ENCODE measurements at places on chromosomes 1 and 21.

DNA sequence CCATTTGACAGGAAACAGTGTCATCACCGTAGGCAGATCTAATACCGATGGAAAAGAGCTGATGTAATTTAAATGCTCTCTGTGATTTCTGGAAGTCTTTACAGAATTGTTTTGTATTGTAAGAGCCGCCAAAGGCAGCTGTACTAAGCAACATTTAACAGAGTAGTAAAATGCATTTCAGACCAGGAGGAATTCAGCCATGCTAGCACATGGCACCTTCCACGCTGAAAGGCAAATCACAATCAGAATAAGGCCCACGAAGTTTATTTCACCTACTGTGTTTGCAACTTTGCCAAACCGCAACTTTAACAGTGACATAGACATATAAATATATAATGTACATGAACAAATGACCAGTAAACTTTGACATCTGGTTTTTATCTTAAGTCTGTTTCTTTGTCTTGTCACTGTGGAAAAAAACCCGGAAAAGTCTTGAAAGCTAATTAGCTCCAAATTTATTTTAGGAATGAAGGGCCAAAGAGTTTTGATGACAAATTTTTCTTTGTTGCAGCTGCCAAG is 26.1 kb upstream of the DISC1 start:
- no peak for DNase-seq

- no peak for DNase-seq
Measured at GRCh38 chr21:43287111-43287760, 118.4 kb downstream of the CRYAA start.

- no peak for DNase-seq
Measured at GRCh38 chr1:27941671-27942540, 7.1 kb downstream of the SMPDL3B start.

DNA sequence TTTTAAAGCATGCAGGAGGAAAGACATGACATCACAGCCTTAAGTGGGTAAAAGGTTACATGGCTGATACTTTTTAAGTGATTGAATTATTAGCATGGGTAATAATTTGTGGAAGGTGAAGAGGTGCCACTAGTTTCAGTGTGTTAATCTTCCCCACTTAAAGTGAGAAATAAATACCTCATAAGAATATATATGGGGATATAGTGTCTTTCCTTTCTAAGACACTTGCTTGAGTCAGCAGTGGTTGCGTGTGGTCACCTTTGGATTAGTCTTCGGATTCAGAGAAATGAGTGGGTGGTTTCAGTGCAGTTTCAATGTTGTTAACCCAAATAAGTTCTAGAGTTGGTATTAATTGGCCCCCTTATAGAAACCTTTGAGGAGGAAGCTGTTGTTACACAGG is 94.1 kb downstream of the ADGRL2 start:
- no peak for DNase-seq

GRCh38 chr1:51901151-51901550 is 22.6 kb upstream of the NRDC start:
- no peak for DNase-seq

DNA sequence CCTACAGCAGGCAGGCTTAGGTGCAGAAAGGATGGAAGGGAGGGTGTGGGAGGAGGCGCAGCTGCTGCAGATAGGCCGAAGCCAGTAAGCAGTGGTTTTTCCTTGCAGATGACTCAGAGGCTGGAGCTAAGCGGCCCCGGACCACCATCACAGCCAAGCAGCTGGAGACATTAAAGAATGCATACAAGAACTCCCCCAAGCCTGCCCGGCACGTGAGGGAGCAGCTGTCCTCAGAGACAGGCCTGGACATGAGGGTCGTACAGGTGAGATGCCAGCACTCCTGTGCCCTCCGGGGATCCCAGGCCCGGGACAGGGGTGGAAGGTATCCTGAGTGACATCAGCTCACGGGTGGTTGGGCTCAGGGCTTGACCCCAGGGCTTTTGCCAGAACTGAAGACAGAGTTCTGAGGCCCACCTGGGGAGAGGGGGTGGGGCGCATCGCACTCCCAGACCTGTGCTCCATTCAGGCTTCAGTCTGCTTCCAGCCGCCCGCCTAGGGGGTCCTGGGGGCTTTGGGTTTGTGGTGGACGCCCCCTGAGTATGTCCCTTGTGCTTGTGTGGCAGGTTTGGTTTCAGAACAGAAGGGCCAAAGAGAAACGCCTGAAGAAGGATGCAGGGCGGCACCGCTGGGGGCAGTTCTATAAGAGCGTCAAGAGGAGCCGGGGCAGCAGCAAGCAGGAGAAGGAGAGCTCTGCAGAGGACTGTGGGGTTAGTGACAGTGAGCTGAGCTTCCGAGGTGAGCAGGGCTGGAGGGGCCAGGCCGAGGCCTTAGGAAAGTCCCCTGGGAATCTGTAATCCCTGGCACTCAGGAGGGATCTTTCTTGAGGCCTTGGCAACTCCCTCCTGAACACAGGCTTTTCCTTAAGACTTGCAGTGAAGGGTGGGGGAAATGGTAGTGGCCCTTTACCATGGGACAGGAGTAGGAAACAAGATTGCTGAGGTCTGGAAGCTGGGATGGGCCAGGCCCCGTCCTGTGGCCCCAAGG is 41.5 kb downstream of the LHX4 start:
- no peak for DNase-seq

- DNase-seq: no peak
Measured at GRCh38 chr1:56939209-56939608, 26.6 kb downstream of the C8B start.

DNA sequence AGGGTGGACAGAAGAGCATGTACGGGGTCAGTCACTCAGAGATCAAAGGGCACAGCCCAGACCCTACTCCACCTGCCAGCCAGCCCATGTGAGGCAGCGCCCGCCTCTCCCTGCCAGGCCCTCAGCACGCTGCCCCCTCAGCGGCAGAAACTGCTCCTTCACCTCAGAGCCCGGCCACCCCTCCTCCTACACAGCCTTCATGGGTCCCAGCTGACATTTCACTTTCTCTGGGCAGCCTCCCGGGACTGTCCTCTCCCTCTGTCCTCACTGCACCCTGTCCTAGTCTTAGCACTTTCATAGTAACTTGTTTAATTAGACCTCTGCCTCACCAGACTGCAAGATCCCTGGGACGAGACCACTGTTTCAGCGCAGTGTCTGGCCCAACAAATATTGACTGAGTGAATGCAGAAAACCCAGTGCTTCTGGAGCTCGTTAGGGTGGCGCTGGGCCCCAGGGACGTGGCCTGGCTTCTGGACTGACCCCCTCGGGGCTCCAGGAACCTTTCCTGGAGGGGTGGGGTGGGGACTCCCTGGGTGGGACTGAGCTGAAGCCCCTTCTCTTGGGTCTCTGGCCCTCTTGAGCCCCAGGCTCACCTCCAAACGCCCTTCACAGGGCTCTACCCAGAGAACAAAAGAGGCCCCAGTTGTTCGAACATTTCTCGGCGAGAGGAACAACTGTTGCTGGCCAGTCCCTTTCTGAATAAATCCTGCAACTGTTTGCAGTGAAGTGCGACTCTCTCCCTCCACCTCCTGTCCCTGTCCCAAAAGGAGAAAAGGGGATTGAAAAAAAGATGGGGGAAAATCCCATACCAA is 114.9 kb downstream of the CASZ1 start:
- no peak for DNase-seq

GRCh38 chr1:68644504-68644903 is 147.6 kb upstream of the DEPDC1 start:
- no peak for DNase-seq

- no peak for DNase-seq
Measured at GRCh38 chr1:199529324-199529723, 498.2 kb upstream of the NR5A2 start.

DNA sequence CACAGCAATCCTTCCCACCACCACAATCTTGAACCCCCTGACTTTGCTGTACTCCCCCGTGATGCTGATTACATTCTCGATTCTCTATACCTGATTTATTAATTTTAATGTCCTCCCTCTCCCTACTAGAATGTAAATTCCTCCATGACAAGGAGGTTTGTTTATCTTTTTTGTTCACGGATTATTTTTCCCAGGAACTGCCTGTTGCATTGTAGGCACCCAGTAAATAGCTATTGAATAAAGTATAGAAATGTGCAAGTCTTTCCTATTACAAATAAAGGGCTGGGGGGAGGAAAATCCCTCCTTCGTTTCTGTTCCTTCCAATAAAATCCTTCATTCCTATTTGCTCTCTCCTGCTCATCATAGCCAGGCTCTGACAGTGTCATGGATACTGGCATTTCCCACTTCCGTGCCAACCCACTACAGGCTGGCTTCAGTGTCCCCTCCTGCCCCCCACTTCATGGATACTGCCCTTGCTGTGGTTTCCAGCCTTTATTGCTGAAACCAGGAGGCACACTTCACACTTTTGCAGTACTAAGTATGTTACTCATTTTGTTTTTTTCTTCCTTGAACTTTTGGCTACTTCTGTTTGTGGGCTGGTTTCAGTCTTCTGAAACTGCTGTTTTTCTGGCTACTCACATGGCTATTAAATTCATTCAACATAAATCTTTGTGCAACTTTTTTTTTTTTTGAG is 7.5 kb downstream of the KIF1B start:
- DNase-seq: no peak

DNA sequence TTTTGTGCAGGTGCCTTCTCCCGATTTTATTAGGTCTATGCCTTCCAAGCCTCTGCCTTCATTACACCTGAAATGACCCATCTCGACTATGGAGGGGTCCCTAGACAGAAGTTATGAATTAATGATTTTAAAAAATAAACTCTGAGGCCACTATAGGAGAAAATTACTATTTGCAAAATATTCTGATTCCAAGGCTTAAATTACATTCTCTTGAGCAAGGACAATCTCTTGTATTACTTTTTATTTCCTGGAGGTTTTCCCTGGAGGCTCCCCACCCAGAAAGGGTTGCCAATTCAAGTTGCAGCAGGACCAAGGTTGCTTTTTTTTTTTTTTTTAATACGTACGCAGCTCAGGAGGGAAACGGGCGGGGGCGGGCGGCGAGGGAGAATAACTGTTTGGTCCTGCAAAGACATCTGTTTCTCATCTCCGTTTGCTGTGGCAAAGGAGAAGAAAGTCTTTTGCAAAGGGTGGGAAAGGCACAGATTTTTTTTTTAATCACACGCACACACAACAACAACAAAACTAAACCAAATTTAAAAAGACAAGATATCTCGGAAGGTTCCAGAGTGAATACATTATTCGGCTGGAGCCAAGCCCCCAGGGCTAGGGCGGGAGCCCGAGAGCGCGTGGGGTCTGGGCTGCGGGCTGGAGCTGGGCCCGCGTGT is 618 bp upstream of the SERTAD4 start:
- no peak for DNase-seq

GRCh38 chr1:26743426-26744059 is 44.2 kb upstream of the PIGV start:
- no peak for DNase-seq

DNA sequence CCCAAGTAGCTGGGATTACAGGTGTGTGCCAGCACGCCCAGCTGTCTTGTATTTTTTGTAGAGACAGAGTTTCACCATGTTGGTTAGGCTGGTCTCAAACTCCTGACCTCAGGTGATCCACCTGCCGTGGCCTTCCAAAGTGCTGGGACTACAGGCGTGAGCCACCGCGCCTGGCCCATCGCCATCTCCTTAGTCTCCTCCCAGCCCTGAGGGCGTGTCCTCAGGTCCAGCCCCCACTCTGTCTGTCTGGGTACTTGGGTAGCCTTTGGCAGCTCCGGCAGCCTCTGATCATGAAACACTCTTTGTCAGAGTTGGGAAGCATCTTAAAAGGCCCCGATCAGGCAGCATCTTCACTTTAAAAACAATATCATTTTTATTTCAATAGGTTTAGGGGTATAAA is 90.3 kb upstream of the DISP3 start:
- DNase-seq: no peak

DNA sequence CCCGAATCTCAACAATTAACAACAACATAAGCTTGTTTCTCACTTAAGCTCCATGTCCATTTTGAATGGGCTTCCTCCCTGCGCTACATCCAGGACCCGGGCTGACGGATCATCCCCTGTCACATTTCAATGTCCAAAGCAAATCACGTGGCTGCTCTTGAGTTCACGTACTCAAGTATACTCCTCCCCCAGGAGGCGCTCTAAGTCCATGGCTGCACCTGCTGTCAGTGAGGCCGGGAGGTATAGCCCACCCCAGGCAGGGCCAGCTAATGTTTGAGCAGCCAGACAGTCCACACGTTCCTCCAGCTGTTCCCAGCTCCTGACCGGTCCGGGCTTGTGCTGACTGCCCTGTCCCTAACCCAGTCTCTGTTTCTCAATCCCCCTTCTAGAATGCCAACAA is 220.8 kb downstream of the SLC35F3 start:
- DNase-seq: no peak

- no peak for DNase-seq
Measured at GRCh38 chr1:223556414-223557129, 108.9 kb downstream of the CAPN8 start.

DNA sequence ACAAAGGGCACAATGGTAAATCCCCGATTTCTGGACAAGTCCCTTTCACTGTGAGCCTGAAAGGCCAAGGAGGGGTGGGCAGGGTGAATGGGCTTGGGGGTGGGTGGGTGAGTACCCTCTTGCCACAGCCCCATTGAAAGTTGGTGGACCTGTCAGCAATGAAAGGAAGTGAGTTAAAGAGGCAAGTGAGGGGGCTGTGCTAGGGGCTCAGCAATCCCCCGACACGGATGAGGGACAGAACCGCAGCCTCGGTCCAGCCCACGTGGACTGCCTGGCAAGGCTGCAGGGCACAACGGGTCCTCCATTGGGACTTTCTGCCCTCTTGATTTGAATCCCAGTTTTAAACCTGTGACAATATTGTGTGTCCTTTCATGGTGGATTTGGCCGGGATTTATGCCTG is 255.3 kb downstream of the FOXD2 start:
- no peak for DNase-seq

DNA sequence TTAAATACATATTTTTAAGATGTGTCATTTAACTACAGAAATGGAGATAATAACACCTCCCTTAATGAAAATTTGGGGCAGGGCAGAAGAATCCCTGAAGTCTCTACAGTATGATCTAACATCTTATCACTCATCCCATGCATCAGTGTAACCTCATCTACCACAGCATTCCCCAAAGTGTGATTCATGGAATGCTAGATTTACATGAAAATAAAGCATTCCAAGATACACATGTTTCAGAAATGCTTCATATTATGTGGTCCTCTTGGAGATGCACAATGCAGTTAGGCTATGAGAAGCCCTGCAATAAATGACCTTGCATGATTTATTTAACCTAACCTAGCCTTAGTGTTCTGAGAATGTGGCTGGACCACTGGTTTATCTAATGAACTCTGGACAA is 166.9 kb upstream of the SYT6 start:
- DNase-seq: no peak

- DNase-seq: no peak
Measured at GRCh38 chr1:167968569-167968968, 31.7 kb upstream of the MPC2 start.

DNA sequence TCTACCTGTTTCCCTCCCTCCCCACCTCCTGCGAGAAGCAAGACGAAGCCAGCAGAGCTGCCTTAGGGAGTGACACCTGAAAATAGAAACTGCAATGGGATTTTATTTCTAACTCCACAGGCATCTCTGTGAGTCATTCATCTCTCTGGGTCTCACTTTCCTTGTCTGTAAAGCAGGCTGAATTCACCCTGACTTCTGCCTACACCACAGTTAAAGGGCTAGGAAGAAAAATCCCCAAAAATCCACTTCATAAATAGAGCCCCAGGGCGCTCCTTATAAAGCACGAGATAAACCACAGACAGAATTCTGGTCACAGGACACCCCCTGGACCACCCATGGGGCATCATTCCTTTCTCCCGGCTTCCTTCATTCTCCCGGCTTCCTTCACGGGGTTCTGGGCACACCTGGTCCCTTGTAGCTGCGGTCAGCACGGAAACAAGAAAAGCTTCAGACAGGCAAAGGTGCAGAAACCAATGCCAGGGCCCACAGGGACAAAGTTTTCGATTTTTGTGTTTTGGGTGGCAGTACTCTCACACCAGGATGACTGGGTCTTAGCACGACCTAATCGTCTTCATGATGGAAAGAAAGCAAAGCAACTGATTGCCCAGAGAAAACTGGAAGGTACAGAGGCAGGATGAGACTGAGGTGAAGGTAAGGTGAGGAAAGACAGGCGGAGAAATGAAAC is 2.8 kb upstream of the H6PD start:
- no peak for DNase-seq
